ENCODE measurements at places on chromosomes 2 and 18.
A peak's percentile ranks its signal among the peaks of the same experiment; 100 is the strongest.

- peaks cover 6% of the 10 kb centered on the region for H3K36me3 ChIP-seq
- DNase-seq, result peak; percentile 92
- peaks cover 8% of the 10 kb centered on the region for H3K27me3 ChIP-seq
- H3K4me3 ChIP-seq, result no peak overlapping the region
Observed at GRCh38 chr2:23351388-23352141, 33.4 kb upstream of the KLHL29 start.

DNA sequence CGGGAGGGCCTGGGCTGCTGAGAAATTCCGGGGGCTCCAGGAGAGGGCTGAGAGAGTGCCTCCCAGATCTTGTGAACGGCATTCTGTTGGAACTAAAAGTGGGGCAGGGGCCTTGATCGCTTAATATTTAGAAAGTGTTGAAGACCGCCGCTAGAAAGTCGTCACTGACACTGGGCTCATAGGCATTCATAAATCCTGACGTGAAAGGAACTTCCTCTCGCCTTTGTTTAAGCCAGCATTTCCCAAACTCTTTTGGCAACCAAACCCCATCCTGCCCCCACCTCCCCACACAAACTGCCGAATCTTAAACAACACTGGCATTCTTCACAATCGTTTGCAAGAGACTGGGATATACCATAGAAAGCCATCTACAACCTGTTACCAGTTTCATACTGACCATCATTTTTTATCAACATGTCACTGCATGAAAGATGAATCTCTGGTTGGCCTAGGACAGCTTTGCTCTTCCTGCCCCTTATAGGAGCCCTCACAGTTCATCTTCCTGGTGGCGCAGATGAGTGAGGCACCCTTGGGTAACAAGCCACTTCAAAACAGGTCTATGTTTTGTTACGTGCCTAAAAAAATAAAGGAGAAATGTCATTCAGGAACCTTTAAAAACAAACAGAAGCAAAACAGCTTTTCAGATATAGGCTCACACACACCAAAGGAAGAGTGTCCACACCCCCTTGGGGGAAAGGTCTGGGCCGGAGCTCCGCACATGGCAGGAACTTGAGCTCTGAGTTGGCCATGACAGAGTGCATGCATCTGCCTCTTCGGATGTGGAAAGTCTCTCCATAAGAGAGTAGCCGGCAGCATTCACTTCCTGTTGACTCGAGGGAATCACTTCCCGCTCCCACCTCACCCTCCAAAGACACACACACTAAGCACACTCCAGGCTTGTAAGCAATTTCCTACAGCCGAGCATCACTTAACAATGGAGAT, 13.0 kb downstream of the MTERF4 start:
- H3K36me3 ChIP-seq, result peaks cover 22% of the 10 kb centered on the region
- peaks cover 4% of the 10 kb centered on the region for H3K27me3 ChIP-seq
- no peak overlapping the region for H3K4me3 ChIP-seq
- H3K27ac ChIP-seq, result no peak overlapping the region

DNA sequence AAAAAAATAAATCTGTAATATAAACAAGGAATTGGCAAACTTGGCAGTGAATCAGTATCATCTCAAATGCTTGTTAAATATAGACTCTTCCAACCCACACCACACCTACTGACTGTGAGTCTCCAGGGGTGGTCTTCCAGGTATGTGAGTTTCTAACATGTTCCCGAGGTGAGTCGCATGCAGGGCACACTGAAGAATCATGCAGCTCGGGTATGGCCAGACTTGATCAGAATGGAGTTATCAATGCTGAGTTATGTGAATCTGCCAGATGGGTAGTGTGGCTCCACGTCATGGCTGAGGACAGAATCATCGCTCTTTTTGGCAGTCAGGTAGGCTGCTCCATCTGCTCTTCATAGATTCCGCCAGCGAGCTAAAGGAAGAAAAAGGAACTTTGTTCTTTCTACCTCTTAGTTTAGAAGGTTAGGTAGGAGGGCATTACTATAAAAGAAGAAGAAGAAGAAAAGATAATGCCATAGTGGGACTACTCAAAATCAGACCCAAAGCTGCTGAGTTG, 1279.7 kb upstream of the ZEB2 start:
- H3K4me3 ChIP-seq, result no peak overlapping the region
- H3K27me3 ChIP-seq, result no peaks in the 10 kb centered on the region
- H3K4me1 ChIP-seq, result no peaks in the 10 kb centered on the region
- H3K27ac ChIP-seq, result no peak overlapping the region

GRCh38 chr2:189109921-189110397, 69.6 kb downstream of the COL5A2 start:
- H3K4me3 ChIP-seq, result no peak overlapping the region
- H3K27me3 ChIP-seq, result no peaks in the 10 kb centered on the region
- H3K36me3 ChIP-seq, result no peaks in the 10 kb centered on the region
- peaks cover 5% of the 10 kb centered on the region for H3K4me1 ChIP-seq
- H3K27ac ChIP-seq, result no peak overlapping the region
- DNase-seq, result peak; percentile 16

DNA sequence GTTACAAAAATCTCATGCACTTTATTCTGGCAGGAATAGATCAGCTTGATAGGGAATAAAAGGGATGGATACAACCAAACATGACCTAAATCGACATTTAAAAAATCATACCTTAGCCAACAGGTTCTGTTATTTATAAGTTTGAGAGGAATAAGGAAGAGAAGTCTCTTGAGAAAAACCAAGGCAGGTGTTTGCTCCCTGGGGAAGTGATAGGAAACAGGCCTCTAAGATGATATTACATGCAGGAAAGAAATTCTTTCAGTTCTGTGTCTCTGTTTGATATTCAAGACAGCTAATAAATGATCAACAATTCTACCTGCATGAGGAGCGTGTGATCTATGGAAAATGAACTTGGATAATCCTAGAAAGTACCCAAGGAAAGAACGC, 184.8 kb upstream of the ZEB2 start:
- no peaks in the 10 kb centered on the region for H3K36me3 ChIP-seq
- H3K4me3 ChIP-seq, result no peak overlapping the region
- H3K4me1 ChIP-seq, result no peaks in the 10 kb centered on the region

DNA sequence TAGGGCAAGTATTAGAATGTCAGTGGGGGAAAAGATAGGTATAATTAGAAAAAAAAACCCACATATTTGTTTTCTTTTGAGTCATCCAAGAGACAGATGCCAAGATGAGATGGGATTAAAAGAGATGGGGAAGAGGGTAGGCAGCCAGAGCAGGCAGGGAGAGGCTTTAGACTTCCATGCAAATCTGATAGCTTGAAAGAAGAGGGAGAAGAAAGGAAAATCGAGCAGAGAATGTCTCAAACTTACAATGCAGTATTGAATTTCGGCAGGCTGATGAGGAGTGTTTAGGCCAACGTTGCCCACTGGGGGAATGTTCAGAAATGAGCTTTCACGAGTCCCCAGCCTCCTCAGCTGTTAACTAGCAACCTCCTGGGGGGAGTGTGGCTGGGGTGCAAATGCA, 91.3 kb downstream of the SPATS2L start:
- no peaks in the 10 kb centered on the region for H3K27me3 ChIP-seq
- no peak overlapping the region for H3K4me3 ChIP-seq
- no peak overlapping the region for H3K27ac ChIP-seq

DNA sequence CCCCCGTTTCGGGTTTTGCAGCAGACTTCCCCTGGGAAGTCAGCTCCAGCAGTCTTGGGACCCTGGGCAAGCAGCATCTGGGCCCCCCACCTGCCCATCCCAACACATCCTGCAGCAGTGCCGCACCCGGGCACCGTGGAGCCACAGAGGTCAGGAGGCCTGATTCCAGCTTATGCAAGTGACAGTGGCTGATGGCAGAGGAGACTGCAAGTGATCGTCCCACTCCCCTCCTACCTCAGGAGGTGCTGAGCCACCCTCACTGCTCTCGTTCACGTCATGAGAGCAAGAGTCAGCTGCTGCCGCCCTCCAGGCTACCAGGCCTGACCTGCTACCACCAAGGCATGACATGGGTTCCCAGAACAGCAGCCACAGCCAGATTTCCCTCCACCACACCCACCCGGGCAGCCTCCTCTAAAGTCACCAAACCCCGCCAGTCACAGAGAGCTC, 18.2 kb downstream of the COX7A2L start:
- DNase-seq, result no peak
- peaks cover 15% of the 10 kb centered on the region for H3K4me1 ChIP-seq
- no peak overlapping the region for H3K27ac ChIP-seq
- H3K27me3 ChIP-seq, result peaks cover 3% of the 10 kb centered on the region

- H3K36me3 ChIP-seq, result no peaks in the 10 kb centered on the region
- no peak for DNase-seq
- peak overlapping the region; percentile 19 for H3K27ac ChIP-seq
- peak overlapping the region; percentile 70 for H3K4me3 ChIP-seq
Observed at GRCh38 chr2:104434318-104434792, 419.6 kb upstream of the POU3F3 start.

DNA sequence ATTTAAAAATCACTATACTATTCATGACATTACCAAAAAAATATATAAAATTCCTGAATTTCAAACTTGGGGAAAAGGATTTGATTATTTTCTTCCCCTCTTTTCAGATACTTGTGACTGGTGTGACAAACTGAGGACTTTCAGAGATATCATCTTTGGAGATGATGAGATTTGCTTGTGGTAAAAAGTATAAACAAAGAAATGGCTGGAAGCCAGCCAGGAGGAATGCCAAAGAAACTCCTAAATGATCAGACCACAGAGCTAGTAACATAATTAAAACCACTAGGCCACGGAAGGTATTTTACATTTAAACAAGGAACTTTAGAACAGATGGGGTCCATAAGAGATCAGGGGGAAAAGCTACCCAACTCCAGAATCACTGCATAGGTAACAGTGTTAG, 58.7 kb downstream of the PIGN start:
- no peak for DNase-seq
- peaks cover 8% of the 10 kb centered on the region for H3K4me1 ChIP-seq
- H3K4me3 ChIP-seq, result no peak overlapping the region
- no peaks in the 10 kb centered on the region for H3K27me3 ChIP-seq
- H3K36me3 ChIP-seq, result no peaks in the 10 kb centered on the region

DNA sequence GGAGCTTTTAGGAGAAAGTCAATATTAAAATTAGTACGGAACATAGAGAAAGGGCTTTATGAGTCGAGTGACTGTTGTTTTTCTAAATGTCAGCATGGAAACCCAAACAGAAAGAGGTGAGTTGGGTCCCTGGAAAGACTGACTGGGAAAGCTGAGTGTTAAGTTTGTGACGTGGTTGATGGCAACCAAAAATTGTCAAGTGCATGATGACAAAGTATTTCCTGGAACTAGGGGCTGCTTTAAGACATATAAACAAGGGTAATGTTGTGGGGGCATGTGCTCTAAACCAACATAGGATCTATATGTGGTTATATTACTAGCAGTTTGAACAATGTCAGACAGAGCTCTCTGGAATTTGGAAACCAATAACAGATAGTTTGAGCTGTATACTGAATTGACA, 50.9 kb upstream of the GPD2 start:
- H3K27me3 ChIP-seq, result no peaks in the 10 kb centered on the region
- H3K4me3 ChIP-seq, result no peak overlapping the region
- H3K27ac ChIP-seq, result no peak overlapping the region
- DNase-seq, result no peak
- no peaks in the 10 kb centered on the region for H3K4me1 ChIP-seq

DNA sequence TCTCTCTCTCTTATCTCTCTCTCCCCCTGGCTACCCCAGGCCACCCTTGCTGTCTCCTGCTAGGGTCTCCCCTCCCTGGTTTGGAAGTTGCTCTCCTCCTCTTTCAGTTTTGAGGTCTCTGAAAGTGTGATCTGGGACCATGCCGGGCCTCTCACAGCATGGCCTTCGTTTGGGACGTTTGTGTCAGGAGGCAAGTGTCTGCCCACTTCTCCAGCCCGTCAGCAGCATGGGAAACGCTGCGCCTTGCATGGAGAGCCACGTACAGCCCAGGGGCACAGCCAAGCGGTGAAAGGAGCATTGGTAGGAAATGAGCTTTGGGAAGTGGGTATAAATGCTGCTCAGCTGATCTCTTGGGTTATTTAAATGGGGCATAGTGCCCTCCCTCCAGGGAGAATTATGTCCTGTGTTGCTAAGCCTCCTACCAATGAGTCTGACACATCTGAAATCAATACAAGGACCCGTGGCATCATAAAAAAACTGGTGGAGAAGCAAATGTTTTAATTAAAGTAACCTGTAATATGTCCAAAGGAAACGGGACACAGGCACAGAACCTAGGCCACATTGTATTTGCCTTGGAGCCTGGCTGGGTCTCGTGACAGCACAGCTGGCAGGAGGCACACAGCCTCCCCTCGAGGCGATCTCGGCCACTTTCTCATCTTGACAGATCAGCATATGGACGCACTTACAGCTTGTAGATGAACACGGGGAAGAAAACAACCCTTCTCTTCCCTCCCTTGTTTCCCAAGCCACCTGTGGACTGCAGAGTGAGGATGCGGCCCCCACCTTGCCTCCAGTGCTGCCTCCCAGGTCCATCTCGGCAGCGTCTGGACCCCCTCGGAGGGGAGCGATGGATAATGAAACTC, 72.7 kb downstream of the SH3RF3 start:
- no peak for DNase-seq
- H3K27me3 ChIP-seq, result peaks cover 4% of the 10 kb centered on the region
- no peak overlapping the region for H3K4me3 ChIP-seq
- H3K27ac ChIP-seq, result no peak overlapping the region

- H3K27me3 ChIP-seq, result no peaks in the 10 kb centered on the region
- peaks cover 14% of the 10 kb centered on the region for H3K4me1 ChIP-seq
- DNase-seq, result no peak
Observed at GRCh38 chr18:77478646-77479442, 229.2 kb downstream of the GALR1 start.

- peaks cover 9% of the 10 kb centered on the region for H3K27me3 ChIP-seq
- H3K27ac ChIP-seq, result no peak overlapping the region
- DNase-seq, result no peak
- peaks cover 3% of the 10 kb centered on the region for H3K36me3 ChIP-seq
- H3K4me1 ChIP-seq, result no peaks in the 10 kb centered on the region
Observed at GRCh38 chr2:23782646-23783045, 144.3 kb downstream of the ATAD2B start.

GRCh38 chr2:239095460-239096081, 247.7 kb downstream of the TWIST2 start:
- H3K36me3 ChIP-seq, result no peaks in the 10 kb centered on the region
- H3K4me3 ChIP-seq, result no peak overlapping the region
- H3K4me1 ChIP-seq, result peaks cover 12% of the 10 kb centered on the region
- no peak for DNase-seq
